ENCODE measurements at places on chromosomes 6 and 20. TPM values are rescaled to one million over a fixed set of nuclear protein-coding genes. Genes with fewer than 3 reads are reported as not detected.

The PNLDC1 gene
- total RNA-seq: not detected

The VGLL2 gene
- not detected for total RNA-seq

GRCh38 chr6:43508481-43509141 lies 1.5 kb downstream of the LRRC73 start:
- DNase-seq: no peak

DNA sequence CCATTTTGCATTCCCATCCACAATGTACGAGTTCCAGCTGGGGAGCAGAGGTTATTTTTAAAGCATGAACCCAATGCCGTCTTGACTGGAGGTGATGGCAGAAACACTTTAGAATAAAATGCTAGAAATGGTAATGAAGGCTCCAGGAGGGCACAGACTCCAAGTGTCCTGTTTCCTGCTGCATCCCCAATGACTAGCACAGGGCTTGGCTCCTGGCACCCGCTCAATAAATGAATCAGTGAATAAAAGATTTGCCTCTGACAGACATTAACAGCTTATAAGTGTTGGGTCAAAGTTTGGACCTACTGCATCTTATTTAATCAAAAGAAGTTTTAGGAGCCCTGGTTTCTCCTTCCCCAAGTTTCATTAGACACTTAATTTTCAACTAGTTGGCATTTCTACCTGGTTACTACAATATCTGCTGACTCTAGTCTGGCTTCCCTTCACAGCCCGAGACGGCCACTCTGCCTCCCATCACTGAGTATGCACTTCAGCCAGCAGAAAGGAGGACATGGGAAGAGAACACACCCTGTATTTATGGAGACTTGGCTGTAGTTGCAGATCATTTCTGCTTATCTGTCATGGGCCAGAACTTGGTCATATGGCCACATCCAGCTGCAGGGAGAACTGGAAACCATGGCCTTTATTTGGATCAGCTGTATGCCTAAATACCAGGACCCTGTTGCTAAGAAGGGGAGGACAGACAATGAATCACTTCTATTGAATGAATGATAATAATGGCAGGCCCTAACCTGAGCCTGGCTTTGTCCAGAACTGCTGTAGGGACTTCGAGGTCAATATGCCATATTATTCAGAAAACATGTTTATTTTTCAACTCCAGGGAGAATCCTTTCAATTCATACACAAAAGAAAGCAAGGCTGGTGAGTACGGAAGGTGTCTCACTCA lies 63.1 kb downstream of the TTI1 start:
- no peak for DNase-seq

- DNase-seq: no peak
Measured at GRCh38 chr6:69883551-69883950, 17.2 kb downstream of the COL19A1 start.

GRCh38 chr20:29742699-29743100 lies 1514.8 kb upstream of the DEFB115 start:
- no peak for DNase-seq

The DEFB113 gene
- total RNA-seq: not detected

- DNase-seq: no peak
Measured at GRCh38 chr6:72636215-72636614, 14.4 kb downstream of the KCNQ5 start.

The SNAI1 gene
- 2.6 TPM for total RNA-seq

DNA sequence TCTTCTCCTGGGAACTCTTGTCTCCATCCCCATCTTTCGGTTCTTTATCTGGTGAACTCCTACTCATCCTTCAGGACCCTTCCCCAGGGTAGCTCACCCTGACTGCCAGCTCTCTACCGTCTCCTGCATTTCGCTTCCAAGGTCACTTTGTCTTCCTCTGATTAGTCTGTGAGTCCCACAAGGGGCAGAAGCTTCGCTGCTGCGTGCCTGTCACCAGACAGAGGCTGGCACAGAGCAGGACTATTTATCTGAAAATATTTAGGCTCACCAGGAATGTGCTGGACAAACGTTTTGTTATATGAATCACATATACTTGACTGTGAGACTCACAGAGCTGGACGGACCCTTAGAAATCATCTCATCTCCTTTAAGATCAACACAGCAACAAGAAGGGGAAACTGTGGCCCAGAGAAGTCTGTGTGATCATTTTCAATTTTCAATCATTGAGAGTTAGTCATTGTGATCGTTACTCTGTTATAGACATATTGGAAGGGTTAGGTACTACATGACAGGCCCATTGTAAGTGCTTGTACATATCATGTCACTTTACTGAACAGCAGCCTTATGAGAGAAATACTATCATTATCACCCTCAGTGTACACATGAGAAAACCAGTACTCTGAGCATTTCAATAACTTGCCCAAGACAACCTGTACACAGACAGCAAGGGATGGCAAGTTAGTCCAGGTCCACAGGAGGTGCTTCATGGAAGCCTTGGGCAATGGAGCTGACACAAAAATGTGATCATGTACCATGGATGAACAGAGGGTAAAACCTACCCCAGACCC lies 51.4 kb downstream of the JPH2 start:
- DNase-seq: no peak

The HLA-DRB1 gene
- 51.9 TPM for total RNA-seq

DNA sequence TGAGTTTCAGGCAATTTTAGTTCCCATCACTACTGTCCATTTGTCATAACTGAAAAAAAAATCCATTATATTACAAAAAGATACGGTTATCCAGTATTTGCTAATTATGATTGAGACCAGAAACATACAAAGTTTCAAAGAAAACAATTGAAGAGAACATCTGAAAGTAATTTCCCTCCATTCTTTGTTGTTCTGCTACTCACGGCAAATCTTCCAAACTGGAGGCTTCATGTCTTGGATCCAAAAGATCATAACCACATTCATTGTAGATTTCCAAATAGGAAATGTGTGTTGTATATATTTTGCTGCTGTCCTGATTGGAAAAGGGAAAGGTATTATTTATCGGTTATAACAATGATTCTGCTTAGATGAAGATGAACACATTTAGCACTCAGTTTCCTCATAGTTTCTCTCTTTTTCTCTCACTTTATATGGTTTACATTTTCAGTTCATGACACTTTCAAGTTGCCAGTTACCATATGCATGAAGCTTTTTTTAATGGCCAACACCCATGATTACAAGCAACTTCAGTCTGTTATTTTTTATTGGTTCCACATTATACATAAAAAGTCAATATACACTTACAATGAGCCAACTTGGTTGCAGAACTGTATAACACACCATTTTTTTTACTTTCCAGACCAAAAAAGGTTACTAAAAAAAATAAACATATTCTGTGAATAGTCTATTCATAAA lies 90.4 kb downstream of the KIF6 start:
- DNase-seq: no peak

- DNase-seq: no peak
Measured at GRCh38 chr20:38369389-38369788, 23.1 kb downstream of the LBP start.

DNA sequence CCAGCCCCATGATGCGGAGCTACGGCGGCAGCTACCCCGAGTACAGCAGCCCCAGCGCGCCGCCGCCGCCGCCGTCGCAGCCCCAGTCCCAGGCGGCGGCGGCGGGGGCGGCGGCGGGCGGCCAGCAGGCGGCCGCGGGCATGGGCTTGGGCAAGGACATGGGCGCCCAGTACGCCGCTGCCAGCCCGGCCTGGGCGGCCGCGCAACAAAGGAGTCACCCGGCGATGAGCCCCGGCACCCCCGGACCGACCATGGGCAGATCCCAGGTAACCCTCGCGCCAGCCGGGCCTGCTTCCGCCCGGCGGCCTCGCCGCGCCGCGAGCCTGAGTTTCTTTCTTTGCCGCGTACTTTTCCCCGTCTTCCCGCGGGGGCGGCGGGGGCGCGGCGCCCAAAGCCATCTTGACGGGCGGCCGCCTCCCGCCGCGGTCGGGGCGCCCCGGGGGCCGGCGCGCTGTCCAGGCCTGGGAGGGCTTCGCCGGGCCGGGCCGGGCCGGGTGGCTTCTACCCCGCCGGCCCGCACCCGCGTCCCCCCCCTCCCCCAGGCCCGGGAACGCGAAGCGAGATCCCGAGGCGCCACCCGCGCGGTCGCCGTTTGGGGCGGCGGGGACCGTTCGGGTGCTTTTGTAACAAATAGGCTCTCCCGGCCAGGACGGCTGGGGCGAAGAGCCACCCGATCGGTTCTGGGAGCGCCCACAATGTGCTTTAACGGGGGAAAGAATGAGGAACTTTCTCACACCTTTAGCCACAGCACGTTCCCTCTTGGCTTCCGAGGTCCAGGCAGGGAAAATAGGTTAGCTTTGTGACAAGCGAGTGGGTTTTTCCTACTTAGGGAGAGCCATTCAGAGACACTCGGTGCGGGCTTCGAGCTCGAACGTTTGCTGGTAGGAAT lies 2.3 kb downstream of the ARID1B start:
- DNase-seq: no peak

The SIRPA gene
- 35.9 TPM for total RNA-seq

DNA sequence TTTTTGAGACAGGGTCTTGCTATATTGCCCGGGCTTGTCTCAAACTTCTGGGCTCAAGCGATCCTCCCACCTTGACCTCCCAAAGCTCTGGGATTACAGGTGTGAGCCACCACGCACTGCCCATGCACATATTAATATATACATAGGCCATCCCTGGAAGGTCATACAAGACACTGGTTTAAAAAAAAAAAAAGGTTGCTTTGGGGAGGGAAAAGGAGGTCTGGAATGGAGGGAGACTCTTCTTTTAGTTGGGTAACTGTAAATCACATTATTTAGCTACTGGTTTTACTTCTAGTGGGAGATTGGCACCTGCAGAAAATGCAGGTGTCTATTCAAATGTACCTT lies 4.1 kb upstream of the SNAI1 start:
- DNase-seq: no peak

The HCRTR2 gene
- not detected for total RNA-seq

The VSX1 gene
- not detected for total RNA-seq

DNA sequence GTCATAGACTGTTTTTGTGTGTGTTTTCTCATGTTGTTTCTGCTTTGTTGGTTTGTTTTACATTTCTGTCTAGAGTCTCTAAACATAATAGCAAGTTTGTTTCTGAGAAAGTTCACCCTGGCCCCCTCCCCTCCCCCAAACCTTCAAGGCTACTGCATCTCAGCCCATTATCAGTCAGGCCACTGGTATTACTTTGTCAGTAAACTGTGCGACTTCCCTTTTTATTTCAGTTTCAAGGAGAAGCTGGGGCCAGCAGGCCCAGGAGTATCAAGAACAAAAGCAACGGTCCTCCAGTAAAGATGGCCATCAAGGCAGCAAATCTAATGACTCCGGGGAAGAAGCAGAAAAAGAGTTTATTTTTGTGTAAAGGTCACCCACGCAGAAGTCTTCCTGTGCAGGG lies 32.8 kb upstream of the SCGN start:
- peak; percentile 70 for DNase-seq

The GMNN gene
- 8.0 TPM for total RNA-seq

GRCh38 chr6:111972745-111973117 lies 81.2 kb upstream of the CCN6 start:
- DNase-seq: peak; percentile 68

The DEFB114 gene
- total RNA-seq: not detected

DNA sequence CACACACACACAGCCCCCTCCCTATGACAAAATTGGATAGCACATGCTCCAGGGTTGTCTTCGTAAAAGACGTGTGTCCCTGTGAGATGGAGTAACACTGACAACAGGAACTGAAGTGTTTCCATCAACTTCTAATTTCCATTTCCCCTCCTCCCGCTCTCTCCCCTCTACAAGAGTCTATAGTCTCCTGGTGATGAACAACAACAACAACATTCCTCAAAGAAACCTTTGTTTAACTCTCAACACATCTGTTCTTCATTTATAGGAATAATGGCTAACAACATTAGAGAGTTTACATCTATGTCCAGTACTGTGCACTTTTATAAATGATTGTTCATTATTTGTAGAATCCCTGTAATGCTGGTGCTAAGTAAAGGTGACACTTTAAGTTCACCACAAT lies 205.8 kb upstream of the SSTR4 start:
- DNase-seq: peak; percentile 45

GRCh38 chr20:5001174-5002076 lies at the start of gene SLC23A2:
SLC23A2 (minus strand) TSS chr20:5001510; CDS start chr20:4932562, 68,948 bp downstream.
- DNase-seq: no peak

The OR2H2 gene
- not detected for total RNA-seq

The LRRN4 gene
- 0.17 TPM for total RNA-seq

GRCh38 chr6:52288216-52288615 lies 3.7 kb upstream of the MCM3 start:
- DNase-seq: no peak

DNA sequence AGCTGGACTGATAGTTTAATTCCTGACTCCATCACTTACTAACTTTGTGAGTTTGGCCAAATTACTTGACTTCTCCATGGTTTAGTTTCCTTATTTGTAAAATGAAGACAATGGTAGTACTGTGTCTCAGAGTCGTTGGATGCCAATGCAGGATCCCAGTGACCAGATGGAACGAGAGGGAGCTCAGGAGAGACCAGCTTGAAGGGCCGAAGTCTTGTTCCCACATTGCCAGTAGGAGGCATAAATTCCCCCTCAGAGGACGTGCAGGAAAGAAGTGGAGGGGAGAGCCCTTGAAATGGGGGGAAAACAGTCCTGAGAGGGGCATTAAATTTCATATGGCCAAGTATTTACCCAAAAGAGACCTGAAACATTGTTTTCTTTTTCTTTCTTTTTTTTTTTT lies 2.1 kb upstream of the MUC22 start:
- no peak for DNase-seq

The OXT gene
- not detected for total RNA-seq

- DNase-seq: no peak
Measured at GRCh38 chr6:70103798-70104197, 199.1 kb downstream of the COL9A1 start.

DNA sequence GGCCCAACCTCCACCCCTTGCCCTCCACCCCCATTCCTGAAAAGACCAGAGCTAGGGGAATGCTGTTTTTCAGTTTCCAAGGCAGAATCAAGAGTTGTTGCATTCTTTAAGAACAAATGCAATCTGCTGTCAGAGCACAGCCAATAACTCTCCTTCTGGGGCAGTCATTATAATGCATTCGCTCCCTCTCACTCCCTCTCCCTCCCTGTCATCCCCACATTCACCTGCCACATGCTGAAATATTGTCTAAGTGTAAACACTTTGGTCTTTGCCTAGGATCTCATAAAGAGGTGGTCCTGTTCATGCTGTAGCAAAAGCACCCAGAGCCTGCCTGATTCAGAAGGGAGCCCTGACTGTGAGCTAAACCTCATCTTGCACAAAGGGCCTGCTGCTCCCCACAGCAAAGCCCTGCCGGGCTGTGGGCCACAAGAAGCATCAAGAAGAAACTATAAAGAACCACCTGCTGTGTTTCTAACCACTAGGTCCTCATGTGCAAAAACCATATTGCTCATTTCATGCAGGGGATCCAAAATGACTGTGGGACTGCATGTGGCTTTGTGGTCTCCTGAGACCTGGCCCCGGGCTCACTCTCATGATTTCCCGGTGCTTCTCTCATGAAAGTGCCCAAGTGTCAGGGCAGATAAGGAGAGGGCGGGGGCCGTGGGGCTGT lies 85.6 kb downstream of the GPR6 start:
- DNase-seq: peak; percentile 68

The RNF182 gene
- 0.45 TPM for total RNA-seq

The GSTA1 gene
- total RNA-seq: not detected

GRCh38 chr6:139394027-139394649 lies 19.7 kb upstream of the CITED2 start:
- peak; percentile 47 for DNase-seq
